ENCODE measurements at places on chromosomes 12 and 14.

- DNase-seq: no peak
These were observed 22.2 kb downstream of the NR2C1 start for GRCh38 chr12:95051241-95051640.

DNA sequence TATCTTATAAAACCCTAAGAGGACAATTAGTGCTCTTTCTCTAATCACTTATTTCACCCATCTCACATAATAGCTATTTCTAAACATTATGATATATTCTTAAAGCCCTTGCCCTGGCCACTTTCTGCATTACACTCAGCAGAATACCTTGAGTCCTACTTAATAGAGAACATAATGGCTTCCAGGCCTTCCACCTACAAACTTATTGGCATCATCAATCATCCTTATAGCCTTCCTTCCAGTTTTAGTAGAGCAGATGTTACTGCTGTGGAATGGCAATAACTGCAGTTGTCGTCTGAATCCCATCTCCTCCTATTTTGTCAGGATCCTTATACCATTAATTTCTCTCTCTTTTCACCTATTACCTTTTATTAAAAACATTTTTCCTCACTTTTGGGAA is 1127.4 kb downstream of the LRFN5 start:
- no peak for DNase-seq

DNA sequence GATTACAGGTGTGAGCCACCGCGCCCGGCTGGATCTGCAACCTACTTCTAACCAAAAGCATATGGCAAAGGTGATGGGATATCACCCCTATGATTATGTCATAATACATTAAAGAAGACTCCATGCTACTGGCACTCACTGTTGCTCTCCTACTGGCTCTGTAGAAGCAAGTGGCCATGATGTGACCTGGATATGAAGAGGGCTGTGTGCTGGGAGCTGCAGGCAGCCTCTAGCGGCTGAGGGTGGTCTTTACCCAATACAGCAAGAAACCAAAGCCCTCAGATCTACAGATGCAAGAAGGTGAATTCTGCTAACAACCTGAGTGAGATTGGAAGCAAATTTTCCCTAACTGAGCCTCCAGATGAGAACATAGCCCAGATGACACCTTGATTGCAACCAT is 34.2 kb upstream of the TRIM9 start:
- DNase-seq: no peak

GRCh38 chr12:24730489-24730896 is 218.4 kb downstream of the BCAT1 start:
- no peak for DNase-seq

- no peak for DNase-seq
These were observed 47.4 kb upstream of the TRAF3 start for GRCh38 chr14:102729825-102730224.

DNA sequence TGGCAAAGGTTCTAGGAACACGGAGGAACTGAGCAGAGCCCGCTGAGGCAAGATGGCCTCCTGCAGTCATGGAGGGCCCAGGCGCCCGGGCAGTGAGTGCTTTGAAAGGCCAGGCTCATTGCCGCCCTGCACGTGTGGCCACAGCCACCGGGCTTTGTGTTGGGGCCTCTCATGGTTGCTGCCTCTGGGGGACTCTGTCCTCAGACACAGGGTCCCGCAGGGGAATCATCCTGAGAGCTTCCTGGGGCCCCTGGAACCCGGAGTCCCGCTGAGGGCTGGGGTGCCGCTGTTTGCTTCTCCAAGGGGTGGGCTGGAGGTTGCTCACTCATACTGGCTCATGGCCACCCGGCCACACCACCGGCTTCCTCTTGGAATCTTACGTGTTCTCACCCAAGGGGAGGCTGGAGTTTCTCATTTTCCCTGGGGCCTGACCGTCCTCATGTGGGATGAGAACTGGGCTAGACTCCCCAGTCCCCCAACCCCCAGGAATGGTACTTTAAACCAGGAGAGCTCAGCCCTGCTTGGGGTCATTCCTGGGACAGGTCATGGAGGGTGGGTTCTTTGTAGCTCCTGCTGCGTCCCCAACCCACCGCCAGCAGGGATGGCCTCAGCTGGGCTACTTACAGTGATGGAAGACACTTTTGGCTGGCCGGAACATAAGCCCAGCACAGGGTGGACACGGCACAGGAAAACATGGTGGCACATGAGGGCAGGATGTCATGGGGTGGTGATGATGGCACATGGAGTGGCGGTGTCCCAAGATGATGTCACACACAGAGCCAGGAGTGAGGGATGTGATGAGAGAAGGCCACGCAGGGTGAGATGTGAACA is 21.1 kb upstream of the LRTM2 start:
- peak; percentile 62 for DNase-seq

- no peak for DNase-seq
These were observed 25.9 kb upstream of the EDDM3A start for GRCh38 chr14:20719777-20720176.

DNA sequence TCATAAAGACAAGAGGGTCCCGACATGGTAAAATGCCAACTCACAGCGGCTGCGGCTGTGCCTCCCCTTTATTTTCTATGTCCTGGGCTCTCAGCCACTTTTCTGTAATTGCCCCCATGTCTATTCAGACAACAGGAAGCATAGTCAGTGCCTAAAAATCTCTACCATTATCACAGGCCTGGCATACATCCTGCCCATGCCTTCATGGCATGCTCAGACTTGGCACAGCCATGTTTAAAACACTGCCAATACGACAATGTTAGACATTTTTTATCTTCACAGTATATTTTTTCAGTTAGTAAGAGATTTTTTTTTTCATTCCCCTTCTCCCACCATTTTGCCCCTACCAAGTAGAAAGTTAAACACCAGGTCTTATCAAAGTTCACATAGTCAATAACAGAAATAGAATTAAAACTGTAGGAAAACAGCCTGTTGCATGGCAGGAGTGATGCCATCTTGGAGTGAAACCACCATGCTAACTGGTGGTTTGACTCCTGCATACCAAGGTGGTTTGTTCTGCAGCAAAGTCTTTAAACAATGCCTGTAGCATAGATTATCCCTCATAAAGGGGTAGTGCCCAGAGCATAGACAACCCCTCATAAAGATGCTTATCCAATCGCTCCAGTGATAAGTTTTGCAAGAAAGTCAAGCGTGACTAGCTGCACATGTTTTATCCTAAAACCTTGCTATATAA is 18.9 kb upstream of the CERS5 start:
- DNase-seq: no peak

DNA sequence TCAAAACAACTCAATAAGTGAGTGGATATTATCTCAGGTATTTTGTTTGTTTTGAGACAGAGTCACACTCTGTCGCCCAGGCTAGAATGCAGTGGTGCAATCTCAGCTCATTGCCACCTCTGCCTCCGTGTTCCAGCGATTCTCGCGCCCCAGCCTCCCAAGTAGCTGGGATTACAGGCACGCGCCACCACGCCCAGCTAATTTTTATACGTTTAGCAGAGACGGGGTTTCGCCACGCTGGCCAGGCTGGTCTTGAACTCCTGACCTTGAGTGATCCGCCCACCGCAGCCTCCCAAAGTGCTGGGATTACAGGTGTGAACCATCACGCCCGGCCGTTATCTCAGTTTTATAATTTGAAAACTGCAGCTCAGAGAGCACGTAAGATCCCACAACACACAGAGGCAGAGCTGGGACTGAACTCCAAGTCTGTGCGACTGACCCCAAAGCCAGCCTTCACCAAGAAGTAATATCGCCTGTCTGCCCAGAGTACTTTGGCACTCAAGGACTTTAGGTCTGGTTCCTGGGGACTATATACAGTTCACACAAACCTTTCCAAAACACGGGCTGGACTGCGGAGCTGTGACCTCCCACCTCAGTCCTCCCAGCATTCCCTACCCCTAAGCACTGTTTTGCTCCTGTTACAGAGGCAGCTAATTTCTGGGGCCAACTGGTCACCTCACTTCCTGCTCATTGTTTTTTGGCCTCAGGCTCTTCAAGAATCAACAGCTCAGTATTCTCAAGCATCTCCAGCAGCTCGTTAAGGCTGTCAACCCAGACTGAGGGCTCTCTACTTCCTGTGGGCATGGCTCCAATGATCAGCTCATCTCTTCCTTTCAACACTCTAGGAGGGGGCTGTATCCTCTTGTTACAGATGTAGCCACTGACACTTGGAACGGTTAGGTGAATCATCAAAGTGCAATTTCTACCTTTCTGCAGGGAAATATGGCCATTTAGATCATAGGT is 22.5 kb downstream of the TESC start:
- no peak for DNase-seq

DNA sequence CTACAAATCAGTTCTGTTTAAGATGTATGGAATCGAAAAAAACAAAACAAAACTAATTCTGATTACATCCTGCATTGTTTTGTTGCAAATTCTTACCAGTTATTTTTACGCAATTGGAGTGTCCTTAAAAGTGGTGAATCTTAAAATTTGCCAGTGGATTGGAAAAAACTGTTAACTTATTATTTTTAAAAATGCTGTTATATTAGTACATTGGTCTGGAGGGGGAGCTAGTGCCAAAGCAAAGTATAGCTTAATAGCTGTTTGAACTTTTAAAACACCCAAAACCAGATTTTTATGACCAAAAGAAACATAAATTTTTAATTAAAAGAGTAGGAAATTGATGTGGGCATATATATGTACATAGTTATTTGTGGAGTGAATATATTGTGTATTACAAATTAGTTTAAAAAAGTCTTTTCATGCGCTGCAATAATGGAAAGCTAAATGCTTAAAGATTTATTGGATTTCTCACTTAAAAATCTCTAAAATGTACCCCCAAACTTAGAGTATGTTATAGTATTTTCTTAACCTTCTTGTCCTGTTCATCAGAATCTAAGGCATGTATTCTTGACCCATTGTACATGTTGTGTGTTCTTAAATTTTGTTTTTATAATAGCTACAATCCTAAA is 2.5 kb downstream of the FUT8 start:
- DNase-seq: no peak

DNA sequence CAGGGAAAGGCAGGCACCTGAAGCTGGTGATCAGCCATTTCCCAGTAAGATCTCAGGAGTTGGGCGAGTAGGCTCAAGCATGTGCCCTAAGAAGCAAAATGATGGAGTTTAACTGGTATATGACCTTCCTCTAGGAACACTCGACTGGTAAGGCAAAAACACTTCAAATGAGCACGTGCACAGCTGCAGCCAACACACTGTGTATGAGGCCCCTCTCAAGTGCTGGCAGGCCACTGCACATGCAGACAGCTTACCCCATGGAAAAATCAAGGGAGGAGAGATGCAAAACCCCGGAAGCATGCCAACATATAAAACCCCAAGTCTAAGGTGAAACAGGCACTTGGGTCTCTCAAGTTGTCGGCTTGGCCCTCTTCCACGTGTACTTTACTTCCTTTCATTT is 39.2 kb downstream of the TTLL5 start:
- no peak for DNase-seq

- no peak for DNase-seq
These were observed 239.0 kb upstream of the ATP2B1 start for GRCh38 chr12:89947437-89948270.

GRCh38 chr12:108914121-108914531 is 34.2 kb downstream of the DAO start:
- DNase-seq: no peak

DNA sequence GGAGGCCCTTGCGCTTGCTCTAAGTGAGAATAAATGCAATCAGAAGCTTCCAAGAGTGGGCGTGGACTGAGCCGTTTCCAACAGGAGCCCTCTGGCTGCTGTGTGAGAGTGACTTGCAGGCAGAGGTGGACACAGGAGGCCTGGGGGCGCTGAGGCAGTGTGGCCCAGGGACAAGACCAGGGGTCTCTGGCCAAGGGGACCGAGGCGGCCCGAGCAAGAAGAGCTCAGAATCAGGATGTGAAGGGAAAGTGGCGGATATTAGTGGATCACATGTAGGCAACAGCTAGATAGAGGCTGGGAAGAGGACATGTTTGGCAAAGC is 8.6 kb downstream of the RIMBP2 start:
- no peak for DNase-seq

DNA sequence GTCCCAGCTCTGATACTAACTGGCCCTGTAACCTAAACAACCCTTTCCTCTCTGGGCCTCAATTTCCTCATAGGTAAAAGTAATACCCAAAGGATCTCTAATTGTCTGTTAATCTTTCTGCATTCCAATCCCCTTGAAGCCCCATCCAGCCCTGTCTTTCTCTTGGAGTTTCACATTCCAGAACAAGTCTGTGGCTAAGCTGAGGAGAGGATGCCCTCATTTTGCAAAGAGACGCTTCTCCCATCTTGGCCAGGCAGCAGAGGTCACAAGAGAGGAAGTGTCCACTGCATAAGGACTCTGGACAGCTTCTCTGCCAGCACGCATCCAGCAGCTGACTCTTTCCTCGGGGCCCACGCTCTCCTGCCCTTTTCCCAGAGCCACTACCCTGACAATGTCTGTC is 263.4 kb upstream of the FKBP4 start:
- DNase-seq: no peak

DNA sequence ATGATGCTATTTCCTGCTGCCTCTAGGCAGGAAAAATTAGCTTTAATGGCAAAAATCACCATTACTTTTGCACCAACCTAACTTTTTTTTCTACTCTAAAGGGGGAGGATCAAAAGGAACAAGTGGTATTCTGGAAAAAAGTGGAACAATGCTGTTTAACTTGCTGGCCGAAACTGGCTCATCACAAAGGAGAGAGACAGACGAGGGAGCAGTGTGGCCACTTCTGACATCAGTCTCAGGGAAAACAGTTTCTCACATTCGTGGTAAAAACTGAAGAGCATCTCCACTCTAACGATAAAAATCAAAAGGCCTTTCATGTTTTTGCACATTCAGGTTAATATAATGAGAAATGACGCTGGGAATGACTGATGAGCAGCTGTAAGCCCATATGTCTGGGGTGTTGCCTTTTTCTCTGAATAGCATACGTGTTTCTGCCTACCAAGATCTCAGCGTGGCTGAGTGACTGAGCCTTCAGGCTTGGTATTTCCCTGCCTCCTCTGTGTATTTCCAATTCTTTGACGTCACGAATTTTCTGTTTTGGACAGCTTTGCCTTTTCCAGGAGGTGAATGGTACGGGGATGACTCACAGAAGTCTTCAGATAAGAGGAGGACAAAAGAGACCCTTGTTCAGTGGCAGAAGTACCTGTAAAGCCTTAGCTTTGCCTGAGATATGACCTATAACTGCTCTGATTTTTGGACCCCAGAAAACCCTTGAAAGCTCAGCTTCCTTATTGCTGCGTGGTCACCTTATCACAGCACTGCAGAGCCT is 358.8 kb downstream of the GLT1D1 start:
- no peak for DNase-seq

DNA sequence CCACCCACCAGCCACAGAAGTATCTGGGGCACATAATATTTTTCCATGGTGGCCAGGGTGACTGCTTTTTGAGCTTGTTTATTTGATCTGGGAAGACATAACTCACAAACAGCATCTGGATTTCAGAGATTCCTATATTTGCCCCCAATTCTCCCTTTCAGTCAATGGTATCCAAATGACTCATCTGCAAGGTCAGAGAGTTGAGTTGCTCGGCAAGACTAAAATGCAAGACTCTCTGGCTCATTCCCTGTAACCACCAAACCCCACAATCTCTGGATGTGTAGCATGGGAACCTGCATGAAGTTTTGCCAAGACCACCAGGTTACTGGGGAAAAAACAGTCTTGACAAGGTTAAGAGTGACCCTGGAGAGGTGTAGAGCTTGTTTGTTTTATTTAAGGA is 174.9 kb upstream of the FAR2 start:
- no peak for DNase-seq

GRCh38 chr14:49497725-49498348 is 88.3 kb downstream of the RPS29 start:
- no peak for DNase-seq
